ENCODE measurements at places on chromosomes 11 and 22.

DNA sequence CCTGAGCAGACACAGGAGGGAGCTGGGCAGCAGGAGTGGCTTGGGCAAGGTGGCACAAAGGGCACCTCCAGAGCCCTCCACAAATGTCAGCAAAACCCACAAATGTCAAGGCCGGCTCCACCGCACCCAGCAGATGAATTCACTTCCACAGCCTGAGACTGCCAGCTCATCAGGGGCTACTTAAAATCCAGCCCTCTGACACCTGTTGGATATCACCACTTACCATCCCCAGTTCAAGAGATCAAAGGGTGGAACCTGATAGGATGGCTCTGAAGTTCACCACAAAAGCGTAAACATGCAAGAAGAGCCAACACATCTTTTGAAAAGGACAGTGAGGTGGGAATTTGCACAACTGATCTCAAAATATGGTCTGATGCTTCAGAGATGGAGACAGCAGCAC, 168.6 kb upstream of the GRK3 start:
- no peak for DNase-seq

- no peak for DNase-seq
These were observed 1048.4 kb downstream of the TBC1D22A start for GRCh38 chr22:47810505-47811500.

GRCh38 chr11:57426439-57426928, 437 bp downstream of the SLC43A3 start:
- DNase-seq: no peak

- DNase-seq: no peak
These were observed 4.7 kb downstream of the TNNT3 start for GRCh38 chr11:1924181-1924580.

DNA sequence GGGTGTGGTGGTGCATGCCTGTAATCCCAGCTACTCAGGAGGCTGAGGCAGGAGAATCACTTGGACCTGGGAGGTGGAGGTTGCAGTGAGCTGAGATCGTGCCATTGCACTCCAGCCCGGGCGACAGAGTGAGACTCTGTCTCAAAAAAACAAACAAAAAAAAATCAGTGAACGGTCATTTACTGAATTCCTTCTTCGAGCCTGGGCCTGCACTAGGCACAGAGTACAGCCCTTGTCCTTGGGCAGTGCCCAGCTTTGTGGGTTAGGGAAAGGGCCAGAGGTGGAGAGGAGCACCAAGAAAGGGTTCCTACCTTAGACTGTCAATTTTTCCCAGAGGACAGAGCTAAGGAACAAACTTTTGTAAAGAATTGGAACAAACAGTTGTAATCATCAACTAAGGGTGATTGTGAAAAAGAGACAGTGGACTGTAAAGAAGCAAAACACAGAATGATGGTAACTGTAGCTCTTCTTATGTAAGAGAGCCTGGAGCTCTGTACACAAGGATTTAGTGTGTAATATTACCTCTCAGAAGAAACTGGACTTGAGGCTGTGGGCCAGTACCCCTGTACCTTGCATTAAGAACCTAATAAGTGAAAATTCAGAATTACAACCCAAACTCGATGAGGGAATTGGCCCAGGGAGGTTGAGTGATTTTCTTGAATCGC, 10.8 kb downstream of the GVQW3 start:
- DNase-seq: no peak

GRCh38 chr11:79108851-79109250, 332.0 kb downstream of the TENM4 start:
- DNase-seq: no peak

DNA sequence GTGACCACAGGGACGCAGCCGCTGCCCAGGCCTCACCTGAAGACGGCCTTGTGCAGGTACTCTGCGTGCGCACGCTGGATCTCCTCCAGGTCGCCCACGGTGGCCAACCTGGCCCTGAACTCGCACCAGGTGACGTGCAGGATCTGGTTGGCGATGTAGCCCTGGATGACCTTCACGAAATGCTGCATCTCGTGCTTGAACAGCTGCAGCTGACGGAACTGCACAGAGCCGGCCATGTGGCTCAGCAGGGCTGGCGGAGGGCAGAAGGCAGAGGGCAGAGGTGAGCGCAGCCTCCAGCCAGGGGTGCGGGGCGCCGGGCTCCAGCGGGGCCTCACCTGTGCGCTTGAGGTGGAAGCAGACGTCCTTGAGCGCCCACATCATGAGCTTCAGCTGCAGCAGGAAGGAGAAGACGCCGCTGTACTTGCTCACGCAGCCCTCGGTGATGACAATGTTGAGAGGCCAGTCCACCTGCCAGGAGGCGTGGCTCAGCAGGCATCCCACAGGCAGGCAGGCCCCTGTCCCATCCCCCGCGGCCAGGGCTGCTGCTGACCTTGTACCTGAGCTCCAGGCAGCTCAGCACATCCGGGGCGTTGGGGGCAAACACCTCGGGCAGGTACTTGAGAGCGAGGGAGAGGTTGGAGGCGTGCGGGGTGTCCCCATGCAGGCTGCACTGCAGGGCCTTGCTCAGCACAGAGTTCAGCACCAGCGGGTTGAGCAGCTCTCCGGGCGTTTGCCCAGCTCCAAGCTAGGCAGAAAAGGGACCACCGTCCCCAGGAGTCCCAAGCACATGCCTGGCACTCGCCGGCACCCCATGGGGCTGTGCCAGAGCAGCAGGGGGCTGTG, 17.6 kb downstream of the SELENOO start:
- no peak for DNase-seq

GRCh38 chr11:44539971-44540370, 25.5 kb upstream of the CD82 start:
- no peak for DNase-seq

DNA sequence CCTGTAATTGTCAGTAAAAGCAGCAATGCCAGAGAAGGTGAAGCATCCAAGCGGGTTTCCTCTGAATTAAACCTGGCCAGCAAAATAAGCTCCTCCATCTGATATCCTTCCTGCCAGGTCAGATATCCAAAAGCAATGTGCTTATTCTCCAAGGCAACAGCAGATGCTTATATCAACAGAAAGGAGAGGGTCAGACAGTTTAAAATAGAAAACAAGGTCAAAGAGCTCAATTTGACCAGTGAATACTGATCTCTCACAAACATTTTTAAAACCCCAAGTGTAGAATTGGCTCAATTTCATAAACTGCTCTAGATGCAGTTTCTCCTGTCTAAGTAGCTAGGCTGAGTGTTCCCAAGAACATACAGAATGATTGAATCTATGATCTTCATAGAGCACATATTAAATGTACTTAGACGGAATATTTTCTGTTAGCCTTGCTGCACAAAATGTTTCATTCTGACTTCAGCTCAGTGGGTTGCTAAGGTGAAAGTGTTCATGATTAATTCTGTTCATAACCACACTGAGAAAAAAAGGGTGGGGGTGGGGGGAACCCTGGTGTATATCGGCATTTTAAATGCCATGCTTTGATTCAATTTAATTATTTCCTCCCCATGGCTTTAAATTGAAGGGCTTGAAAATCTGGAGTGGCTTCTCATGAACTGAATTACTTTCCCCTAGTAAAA, 174.2 kb upstream of the ARHGAP20 start:
- no peak for DNase-seq

- no peak for DNase-seq
These were observed 109.6 kb downstream of the USP35 start for GRCh38 chr11:78298291-78298771.

DNA sequence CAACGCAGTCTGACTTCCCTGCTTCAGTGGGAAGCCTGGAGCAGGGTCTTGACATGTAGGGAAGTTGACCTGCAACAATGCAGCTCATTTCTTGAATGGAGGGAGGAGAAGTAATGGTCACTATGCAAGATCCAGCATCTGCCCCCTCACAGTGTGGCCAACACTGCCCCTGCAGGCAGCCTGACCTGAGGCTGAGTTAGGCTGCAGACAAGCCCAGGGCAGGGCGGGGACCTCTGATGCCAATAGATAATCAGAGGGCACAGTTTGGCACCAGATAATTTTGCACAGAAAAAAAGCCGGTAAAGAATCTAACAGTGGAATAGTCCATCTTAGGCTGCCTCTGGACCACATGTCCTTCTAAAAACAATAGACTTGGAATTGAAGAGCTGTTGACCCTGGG, 182.3 kb downstream of the DSCAML1 start:
- DNase-seq: no peak

- DNase-seq: no peak
These were observed 172.5 kb downstream of the MN1 start for GRCh38 chr22:27628891-27629631.

- DNase-seq: no peak
These were observed 3.2 kb downstream of the ARHGEF12 start for GRCh38 chr11:120339394-120339890.

DNA sequence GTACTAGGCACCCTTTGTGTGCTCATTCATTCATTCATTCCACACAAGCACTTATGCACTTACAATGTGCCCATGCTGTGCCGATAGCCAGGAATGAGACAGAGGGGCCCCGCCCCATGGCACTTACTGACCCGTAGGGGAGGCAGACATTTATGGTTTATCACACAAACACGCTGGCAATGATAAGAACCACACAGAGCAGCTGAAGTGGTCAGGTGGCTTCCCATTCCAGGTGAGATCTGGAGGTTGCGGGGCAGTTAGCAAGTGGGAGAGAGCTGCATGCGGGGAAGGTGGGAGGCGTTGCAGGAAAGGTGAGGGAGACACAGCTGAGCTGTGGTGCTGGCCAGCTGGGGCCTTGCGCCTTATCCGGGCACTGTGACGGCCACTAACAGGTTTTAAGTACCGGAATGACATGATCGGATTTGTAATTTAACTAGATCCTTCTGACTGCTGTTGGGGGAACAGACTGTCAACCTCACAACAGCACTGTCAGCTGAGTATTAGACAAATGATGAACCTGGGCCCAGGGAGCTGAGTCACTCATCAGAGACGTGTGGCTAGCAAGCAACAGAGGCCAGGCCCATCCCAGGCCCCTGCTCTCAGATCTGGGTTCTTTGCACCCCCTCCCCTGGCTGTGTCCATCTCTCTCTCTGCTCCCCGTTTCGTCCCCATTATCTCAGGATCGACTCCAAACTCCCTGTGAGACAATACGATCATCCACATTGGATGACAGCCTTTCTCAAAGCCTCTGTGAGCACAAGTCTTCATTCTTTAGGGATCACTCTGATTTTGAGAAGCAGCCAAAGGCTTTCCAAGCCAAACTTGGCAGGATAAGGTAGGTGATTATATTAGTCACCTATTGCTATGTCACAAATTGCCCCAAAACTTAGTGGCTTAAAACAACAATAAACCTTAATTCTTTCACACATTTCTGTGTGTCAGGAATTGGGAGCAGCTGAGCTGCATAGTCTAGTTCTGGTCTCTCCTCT, 28.4 kb downstream of the RASD2 start:
- no peak for DNase-seq

- no peak for DNase-seq
These were observed 1164.4 kb downstream of the BRD1 start for GRCh38 chr22:48663297-48663696.

- peak; percentile 25 for DNase-seq
These were observed 6.1 kb downstream of the CD81 start for GRCh38 chr11:2382936-2383851.

DNA sequence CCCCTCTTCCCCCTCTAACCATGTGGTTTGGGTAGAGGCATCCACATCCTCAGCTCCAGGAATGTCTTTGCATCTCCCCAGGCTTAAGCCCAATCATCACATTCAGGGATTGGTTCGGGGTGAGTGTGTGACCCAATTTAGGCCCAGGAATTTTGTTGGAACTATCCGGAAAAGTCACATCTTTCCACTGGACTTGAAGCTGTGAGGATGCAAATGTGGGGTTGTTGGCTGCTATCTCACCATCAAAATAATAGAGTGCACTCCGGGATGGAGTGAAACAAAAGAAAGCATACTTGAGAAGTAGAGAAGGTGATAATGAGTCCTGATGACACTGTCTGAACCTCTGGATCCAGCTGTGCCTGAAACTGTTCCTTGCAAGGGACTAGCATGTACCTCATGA, 33.8 kb upstream of the OLFML1 start:
- no peak for DNase-seq

- DNase-seq: no peak
These were observed 89.2 kb downstream of the AMOTL1 start for GRCh38 chr11:94857337-94857736.

DNA sequence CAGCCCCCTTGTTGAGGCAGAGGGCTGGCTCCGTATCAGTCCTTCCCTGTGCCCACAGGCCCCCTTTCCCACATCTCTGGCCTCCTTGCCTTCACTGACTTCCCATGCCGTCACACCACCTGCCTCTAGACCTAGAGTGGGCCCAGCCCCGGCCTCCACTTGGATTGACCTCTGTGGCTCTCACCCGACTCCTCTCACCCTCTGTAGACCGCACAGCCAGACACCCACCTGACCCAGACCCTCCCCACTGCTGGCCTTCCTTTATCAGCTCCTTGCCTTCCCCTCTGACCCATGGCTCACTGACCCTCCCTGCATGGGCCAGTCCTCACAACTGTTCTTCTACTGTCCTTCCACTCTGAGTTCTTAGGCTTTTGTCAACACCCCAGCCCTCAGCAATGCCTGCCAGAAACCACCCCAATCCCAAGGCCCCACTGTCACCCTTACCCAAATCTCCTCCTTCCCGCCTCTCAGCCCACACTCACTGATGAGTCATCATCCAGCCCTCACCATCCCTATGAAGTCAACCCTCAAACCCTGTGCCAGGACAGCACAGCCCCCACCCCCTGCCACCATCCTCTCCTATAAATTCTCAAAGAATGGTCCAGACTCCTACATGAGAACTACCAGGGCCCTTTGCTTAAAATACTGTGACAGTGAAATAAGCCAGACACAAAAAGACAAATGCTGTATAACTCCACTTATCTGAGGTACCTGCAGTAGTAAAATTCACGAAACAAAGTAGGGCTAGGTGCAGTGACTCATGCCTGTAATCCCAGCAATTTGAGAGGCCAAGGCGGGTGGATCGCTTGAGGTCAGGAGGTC, 53.4 kb downstream of the SCGB1A1 start:
- no peak for DNase-seq

GRCh38 chr11:35546317-35546716, 20.9 kb upstream of the PAMR1 start:
- DNase-seq: no peak

- no peak for DNase-seq
These were observed 6.8 kb downstream of the OMP start for GRCh38 chr11:77109236-77110019.

DNA sequence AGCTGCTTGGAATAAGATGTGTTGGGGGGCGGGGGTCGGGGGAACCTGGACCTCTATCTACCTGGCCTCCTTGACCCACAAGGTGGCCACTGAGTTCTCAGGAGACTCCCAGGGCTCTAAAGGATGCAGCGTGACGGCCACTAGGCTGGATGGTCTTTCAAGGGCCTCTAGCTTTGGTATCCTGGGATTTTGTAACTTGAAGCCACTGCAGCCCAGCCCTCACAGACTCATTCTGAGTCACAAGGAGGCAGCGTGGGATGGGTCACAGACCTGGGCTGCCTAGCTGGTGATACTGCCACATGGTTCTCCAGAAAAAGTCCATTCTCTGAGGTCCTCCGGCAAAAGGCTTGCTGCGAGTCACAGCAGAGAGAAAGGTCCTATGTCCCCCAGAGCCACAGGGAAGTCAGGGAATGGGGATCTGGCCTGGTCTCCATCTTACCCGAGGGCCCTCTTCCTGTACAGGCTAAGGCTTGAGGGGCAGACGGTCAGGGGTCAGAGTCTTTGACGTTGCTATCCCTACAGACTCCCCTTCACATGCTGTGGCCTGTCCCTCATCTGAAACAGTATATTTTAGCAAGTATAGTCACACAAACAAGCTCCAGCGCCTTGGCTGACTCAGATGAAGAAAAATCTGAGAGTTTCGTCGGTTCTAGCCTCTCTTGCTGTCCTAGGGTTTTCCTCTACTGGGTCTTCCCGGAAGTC, 52.4 kb downstream of the KCNC1 start:
- DNase-seq: no peak

- no peak for DNase-seq
These were observed 22.4 kb upstream of the MPPED2 start for GRCh38 chr11:30608534-30608933.
